ENCODE measurements at places on chromosomes 7 and 10. TPM values are rescaled to one million over a fixed set of nuclear protein-coding genes. Genes with fewer than 3 reads are reported as not detected.
A peak's percentile ranks its signal among the peaks of the same experiment; 100 is the strongest.

GRCh38 chr10:6204063-6204340 is 1.3 kb downstream of the PFKFB3 start:
- H3K27ac ChIP-seq: no peak overlapping the region
- H3K36me3 ChIP-seq: peaks cover 11% of the 10 kb centered on the region
- peaks cover 28% of the 10 kb centered on the region for H3K4me1 ChIP-seq

GRCh38 chr7:75866489-75867389 is 12.1 kb upstream of the RHBDD2 start:
- H3K27me3 ChIP-seq: no peaks in the 10 kb centered on the region
- H3K36me3 ChIP-seq: no peaks in the 10 kb centered on the region
- H3K4me3 ChIP-seq: no peak overlapping the region

DNA sequence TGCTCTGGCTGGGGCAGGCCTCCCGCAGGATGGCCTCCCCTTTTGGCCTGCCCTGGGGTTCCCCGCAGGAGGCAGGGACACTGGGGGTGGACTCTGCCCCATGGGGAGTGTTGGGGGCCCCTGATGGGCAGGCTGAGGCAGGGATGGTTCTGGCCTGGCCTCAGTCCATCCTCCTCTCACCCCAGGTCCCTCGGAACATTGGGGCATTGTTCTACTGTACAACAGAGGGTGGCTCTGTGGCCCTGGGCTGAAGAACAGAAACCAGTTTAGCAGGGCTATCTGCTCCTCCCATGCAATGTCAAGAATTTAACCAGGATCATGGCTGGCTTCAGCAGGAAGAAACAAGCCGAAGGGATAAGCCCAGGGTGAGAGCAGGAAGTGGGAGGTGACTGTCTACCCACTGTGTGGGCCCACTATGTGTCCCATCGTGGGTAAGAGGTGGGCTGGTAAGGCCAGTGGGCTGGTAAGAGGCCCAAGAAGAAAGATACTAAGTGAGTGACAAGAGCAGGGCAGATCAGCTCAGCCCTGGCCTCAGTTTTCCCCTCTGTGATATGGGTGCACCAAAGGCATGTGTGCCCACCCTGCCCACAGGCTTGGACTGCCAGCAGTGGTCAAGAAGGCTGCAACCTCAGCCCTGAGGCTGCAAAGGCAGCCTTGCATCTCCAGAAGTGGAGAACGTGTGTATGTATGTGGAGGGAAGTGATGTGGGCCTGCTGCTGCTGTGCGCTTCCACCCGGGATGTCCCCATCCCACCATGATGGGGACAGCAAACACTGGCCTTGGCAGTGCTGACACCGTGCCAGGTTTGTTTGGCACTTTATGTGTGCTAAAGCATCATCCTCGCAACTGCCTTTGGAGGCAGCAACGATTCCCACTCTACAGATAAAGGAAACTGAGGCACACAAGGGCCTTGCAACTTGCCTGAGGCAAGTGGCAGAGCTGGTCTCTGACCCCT is 138.9 kb downstream of the SH3PXD2A start:
- H3K4me3 ChIP-seq: no peak overlapping the region
- H3K27ac ChIP-seq: peak overlapping the region; percentile 53
- H3K36me3 ChIP-seq: no peaks in the 10 kb centered on the region
- no peaks in the 10 kb centered on the region for H3K27me3 ChIP-seq
- H3K4me1 ChIP-seq: peaks cover 11% of the 10 kb centered on the region

DNA sequence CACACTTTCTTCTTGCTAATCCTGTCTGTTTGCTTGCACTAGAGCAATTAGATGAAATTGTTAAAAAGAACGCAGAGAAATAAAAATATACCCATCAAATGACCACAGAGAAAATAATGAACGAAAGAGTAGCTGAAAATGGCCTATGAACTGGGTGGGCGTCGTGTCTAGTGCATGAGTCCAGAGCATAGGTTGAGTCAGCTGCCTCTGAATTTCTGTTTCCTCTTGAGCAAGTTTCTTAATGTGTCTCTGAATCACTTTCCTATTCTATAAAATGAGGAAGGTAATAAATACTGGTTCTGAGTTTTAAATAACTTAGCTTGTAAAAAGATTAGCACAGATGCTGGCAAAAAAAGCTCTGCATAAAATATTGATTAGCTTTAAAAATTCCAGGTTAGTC is 75.0 kb downstream of the POM121L12 start:
- peaks cover 12% of the 10 kb centered on the region for H3K4me1 ChIP-seq
- H3K4me3 ChIP-seq: no peak overlapping the region
- H3K36me3 ChIP-seq: no peaks in the 10 kb centered on the region
- H3K27ac ChIP-seq: no peak overlapping the region

GRCh38 chr10:132941640-132942051 is 724 bp downstream of the CFAP46 start:
- peak overlapping the region; percentile 62 for H3K4me3 ChIP-seq
- peaks cover 3% of the 10 kb centered on the region for H3K4me1 ChIP-seq
- H3K36me3 ChIP-seq: no peaks in the 10 kb centered on the region

DNA sequence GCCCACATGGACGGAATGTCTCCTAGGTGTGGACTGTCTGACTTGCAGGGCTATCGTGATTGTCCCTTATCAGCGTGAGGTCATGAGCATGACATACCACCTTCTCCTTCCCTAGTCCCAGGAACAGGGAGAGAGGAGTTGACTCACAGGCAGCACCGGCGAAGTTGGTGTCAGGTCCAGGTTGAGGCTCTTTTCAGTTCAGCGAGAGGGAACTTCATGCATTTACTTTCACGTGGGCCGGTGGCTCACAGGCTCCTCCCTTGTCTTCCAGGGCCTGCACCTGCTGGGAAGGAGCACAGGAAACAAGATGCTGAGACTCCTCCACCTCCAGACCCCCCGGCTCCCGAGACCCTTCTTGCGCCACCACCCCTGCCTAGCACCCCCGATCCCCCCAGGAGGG is 46.1 kb downstream of the PROSER2 start:
- peaks cover 31% of the 10 kb centered on the region for H3K4me1 ChIP-seq
- H3K4me3 ChIP-seq: peak overlapping the region; percentile 40
- H3K27me3 ChIP-seq: peaks cover 3% of the 10 kb centered on the region
- no peaks in the 10 kb centered on the region for H3K36me3 ChIP-seq

DNA sequence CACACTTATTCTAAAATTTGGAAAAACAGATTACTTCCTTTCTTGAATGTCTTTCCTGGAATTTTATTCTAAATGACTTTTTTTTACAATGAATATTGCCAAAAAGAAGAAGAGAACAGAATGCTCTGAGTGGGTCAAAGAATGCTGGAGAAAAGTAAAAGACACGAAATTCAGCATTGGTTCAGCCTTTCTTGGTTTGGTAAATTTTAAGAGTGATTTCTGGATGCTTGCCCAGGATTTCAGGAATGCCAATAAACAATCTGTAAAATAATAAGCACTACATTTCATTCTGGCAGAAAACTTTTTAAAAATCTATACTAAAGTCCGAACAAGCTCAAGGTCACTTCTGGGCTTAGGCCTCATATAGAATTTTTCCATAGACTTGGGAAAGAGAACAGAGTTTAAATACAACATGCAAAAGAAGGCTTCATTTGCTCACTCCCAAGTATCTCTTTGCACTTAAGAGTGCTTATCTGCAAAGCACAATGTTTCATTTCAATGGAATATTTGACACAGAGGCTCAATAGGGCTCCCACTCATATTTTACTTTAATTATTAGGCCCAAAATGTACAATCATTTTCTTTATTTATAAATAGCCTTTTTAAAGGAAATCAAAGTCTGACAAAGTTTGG is 359.5 kb upstream of the ANKRD30A start:
- no peaks in the 10 kb centered on the region for H3K4me1 ChIP-seq
- H3K4me3 ChIP-seq: no peak overlapping the region
- H3K27me3 ChIP-seq: no peaks in the 10 kb centered on the region
- DNase-seq: no peak
- no peak overlapping the region for H3K27ac ChIP-seq

DNA sequence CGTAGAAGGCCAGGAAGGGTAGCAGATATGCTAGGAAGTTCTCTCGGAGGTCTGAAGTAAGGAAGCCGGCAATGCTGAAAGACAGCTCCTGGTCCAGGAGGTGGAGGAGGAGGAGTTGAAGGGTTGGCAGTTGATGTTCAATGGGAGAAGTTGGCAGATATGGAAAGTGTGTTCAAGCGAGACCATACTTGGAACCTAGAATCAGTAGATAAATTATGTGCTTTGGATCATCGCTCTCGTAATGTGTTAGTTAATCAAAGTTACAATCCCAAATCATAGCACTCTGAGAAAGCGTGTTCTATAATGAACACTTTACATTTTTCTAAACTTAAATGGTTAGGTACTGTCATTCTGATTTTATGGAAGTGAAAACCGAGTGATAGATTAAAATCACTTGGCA is 152.9 kb downstream of the CELF2 start:
- peaks cover 14% of the 10 kb centered on the region for H3K4me1 ChIP-seq
- no peak overlapping the region for H3K27ac ChIP-seq
- H3K4me3 ChIP-seq: no peak overlapping the region
- peaks cover 3% of the 10 kb centered on the region for H3K27me3 ChIP-seq

The USP6NL gene
- total RNA-seq: 19.5 TPM

The SHLD2 gene
- total RNA-seq: 24.0 TPM

The ANKRD61 gene
- total RNA-seq: not detected

The MRPS17 gene
- 25.6 TPM for total RNA-seq

Data from WTC11 (cell line).